ENCODE measurements at places on chromosomes 7 and 10.
A peak's percentile ranks its signal among the peaks of the same experiment; 100 is the strongest.

DNA sequence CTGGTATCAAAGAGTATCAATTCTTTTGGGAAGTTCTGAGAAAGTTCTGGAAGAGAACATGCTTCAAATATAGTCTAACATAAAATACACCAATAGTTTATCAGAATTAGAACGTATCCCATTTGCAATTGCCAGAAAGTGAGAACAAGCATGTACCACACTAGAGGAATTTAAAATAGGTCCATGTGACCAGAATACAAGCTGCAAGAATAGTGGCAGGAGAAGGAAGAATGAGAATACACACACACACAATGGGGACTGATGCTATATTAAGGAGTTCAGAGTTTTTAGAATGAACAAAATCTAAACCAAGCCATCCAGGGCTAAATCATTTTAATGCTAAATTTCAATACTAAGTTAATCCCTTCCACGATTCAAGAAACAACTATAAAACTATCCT is 99.1 kb upstream of the TMEM168 start:
- no peak for DNase-seq

DNA sequence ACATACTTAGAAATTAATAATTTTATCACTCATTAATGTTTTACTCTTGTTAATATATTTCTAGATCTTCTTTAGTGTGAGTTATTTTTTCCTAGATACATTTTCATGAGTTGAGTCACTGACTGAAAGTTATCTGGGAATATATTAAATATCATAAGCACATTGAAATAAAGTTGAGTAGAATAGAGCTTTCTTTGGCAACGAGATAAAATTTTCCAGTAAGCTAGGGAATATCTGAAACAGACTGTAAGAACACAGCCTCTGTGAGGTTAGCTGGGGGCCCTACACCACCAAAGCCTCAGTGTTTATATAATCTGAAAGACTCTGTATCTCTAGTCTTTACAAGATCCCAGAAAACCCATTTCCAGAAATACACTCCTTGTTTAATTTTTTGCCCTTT is 347.8 kb upstream of the PLXDC2 start:
- DNase-seq, result no peak

DNA sequence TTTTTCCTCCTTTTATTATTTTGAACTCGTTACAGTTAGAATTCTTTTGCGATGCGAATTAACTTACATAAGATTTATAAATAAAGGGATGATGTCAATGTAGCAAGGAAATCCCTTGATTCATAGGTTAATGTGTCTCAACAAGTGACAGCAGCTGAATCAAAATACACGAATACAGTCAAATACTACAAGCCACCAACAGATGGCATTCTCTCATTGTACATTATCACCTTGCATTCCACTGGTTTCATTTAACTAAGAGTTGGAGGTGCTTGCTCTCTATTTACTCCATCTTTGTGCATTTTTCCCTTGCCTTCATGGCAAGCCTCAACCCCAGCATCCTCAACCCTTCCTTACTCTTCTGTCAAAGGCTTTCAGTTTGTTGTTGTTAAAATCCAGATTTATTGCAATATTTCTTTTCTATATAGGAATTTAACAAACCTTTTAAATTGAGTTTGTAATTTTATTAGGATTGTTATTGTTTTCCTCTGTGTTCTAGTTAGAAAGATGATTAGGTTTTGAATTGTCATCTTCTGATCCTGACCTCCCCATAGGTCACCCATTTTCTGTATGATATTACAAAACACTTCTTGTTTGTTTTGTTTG is 78.3 kb downstream of the SLC25A40 start:
- DNase-seq, result peak; percentile 69

GRCh38 chr10:78332012-78332411 is 298.3 kb downstream of the RPS24 start:
- DNase-seq, result no peak

GRCh38 chr7:77734659-77735421 is 38.6 kb downstream of the RSBN1L start:
- DNase-seq, result no peak

- DNase-seq, result peak; percentile 60
These were observed 747 bp downstream of the GDI2 start for GRCh38 chr10:5812283-5813090.

GRCh38 chr10:115659616-115660015 is 566.5 kb downstream of the ATRNL1 start:
- no peak for DNase-seq

- peak; percentile 85 for DNase-seq
These were observed 2.8 kb downstream of the PDGFA start for GRCh38 chr7:516606-517456.

- DNase-seq, result no peak
These were observed 30.1 kb downstream of the DENND2A start for GRCh38 chr7:140610204-140611165.

GRCh38 chr10:116385994-116386809 is 41.4 kb upstream of the PNLIPRP3 start:
- peak; percentile 30 for DNase-seq

DNA sequence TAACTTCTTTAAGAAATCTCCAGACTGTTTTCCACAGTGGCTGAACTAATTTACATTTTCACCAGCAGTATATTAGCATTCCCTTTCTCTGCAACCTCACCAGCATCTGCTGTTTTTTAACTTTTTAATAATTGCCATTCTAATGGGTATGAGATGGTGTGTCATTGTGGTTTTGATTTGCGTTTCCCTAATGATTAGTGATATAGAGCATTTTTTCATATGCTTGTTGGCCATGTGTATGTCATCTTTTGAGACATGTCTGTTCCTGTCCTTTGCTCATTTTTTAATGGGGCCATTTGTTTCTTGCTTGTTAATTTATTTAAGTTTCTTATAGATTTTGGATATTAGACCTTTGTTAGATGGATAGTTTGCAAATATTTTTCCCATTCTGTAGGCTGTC is 68.8 kb downstream of the SLC39A12 start:
- DNase-seq, result no peak

- no peak for DNase-seq
These were observed 53.9 kb upstream of the PAPSS2 start for GRCh38 chr10:87605628-87606251.

DNA sequence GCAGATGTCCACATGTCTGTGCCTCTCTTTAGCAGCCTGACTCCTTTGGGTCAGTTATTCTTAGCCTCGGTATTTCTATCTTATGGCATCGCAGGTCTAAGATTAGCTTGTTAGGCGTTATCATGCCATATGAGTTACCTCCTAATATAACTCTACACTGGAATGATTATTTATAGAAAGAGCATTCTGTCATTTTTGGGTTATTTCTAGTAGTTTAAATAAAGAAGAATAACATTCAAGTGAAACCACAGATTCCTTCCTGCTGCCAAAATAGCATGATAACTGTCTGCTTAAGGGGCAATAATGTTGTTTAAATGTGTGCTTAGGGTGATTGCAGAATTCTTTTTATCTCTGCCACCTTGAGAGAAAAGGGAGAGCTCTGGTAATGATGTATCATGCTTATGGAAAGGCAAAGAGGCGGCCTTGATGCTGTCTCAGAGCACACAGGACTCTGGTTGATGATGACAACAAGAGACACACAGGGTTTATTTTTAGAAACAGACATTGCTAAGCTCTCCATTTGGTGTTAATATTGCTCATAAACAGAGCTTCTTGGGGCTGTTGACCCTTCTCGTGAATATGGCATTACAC is 10.4 kb downstream of the HDAC9 start:
- DNase-seq, result peak; percentile 70

DNA sequence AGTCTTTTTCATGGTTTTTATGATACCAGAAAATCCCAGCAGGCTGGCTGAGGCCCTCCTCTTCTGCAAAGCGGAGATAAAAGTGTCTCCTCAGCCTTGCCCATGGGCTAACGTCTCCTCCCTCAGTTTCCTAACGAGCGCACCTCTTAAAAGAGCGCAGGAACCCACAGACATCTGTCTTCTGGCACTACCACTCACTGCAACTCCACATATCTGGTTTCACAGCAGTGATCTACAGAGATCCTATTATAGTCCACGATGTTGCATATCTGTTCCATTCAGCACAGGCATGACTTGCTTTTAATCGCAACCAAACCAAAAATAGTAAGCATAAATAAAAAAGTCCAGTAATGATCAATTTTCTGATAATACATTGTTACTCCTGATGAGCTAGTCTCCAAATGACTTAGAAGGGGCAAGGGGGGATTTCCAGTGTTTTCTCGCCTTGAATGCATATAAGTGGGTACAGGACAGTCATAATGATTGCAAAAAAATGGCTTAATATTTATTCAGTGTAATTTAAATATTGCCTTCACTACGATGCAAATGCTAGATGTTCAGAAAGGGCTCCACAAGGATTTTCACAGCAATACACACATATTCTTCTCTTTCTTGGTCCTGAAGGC is 20.9 kb downstream of the ANKRD22 start:
- DNase-seq, result no peak

DNA sequence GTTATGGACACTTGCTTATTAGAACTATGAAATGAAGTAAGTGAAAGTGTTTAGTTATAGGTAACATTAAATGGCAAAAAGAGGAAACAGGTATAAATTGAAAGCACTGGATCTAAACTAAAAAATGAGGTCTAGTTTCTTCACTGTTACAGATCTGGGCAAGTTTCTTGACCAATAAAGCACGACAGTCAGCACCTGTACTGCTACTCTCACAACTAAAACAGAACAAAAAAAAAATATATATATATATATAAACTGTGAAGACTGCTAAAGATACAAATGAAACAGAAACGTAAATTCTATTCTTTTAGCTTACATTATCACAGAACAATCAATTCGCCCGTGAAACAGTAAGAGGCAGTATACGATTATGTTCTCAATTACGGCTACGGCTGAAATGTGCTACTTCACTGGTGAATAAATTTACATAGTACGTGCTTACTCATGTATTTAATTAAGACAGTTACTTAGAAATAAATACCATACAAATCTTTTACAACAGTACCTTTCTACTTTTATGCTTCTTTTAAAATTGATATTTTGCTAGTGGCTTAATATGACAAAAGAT is 4.2 kb downstream of the AHR start:
- peak; percentile 52 for DNase-seq

DNA sequence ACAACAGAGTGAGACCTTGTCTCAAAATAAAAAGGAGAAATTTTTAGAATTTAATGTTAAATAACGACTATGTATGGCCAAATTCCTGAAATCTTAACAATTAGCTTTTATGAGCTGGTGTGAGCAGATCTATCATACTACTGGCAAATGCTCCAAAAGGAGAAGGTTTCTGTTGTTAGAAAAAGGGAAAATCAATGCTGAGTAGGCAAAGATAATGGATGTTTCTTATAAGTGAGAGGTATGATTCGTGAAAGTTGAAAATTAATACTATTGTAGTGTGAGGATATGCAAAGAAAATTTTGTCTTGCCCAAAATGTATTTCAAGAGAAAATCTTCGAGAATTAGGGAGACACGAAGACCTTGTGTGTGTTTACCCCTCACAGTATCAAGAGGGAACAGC is 40.8 kb upstream of the CUL1 start:
- no peak for DNase-seq

DNA sequence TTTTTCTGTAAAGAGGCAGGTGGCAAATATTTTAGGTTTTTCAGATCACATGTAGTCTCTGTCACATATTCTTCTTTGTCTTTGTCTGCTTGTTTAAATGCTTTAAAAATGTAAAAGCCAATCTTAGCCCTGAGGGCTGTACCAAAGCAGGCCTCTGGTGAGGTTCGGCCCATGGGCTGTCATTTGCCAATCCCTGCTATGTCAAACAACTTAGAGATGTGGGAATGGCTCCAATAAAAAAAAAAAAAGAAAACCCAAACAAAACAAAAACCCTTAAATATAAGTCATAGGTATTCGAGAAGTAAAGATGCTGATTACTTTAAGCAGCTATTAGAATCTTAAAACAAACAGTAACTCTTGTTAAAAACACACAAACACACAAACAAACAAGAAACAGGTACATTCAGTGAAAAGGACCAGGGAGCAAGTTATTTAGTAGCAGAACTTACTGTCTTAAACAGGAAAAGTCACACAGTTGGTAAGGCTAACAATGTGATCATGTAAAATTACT is 61.4 kb upstream of the NAMPT start:
- no peak for DNase-seq

GRCh38 chr7:87570178-87570577 is 30.5 kb downstream of the ABCB1 start:
- DNase-seq, result no peak

DNA sequence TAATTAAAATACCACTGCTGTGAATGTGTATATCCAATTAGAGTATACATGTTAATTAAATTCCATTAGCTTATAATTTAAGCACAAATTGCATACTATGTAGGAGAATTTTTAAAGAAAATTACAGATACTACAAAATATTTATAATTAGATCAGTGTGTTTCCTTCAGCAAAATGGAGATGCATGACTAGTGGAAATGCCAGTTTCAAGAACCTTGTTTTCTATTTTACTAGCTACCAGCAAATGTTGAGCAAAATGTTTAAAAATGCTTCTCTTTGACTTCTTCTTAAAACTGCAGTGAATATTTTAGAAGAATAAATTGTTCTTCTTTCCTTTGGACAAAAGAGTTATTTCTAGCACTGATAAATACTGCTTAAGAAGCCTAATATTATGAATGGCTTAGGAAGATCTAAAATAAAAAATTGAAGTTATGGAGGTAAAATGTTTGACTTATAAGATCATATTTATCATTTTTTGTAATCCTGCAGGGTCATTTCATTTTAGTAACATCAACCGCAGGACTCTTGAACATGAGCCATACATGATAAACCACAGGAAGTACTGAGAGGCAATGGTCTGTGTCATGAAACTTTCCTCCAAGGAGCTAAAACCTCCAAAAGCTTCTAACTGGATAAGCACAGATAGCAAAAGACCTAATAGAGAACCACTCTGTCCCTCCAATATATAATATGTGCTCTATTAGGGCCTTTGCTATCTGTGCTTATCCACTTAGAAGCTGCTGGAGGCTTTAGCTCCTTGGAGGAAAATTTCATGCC is 1066.0 kb upstream of the CELF2 start:
- peak; percentile 48 for DNase-seq

DNA sequence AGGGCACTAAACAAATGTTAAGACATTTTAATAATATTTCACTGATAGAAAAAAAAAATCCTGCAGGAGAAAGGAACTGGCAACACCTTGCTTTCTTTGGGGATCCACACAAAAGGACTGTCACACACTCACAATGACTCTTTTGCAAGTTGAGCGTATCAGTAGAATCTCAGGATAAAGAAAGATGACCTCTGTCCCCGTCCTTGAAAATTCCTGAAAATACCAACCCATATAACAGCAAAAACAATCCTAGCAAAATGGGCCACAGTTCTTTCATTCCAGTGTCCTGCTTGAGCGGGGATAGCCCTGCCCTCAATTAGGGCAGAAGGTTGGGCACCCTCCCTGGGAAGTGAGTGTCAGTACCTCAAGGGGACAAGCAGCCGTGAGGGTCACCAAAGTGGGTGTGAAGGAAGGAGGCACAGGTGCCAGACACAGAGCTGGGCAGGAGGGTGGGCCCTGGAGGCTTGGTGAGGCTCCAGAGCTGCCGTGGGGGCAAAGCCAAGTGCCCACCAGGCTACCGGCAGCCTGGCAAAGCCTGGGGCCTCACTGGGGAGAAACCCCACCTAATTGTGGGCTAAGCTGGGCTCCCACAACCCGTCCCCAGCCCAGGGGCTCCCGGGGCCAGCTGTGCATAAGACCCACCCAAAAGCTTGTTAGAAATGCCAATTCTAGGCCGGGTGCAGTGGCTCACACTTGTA is 2.8 kb downstream of the WDR86 start:
- no peak for DNase-seq

Measured in suppressor macrophage treated with lipopolysaccharide for 1 hour (primary cell).